ENCODE measurements at places on chromosomes 4 and X.

DNA sequence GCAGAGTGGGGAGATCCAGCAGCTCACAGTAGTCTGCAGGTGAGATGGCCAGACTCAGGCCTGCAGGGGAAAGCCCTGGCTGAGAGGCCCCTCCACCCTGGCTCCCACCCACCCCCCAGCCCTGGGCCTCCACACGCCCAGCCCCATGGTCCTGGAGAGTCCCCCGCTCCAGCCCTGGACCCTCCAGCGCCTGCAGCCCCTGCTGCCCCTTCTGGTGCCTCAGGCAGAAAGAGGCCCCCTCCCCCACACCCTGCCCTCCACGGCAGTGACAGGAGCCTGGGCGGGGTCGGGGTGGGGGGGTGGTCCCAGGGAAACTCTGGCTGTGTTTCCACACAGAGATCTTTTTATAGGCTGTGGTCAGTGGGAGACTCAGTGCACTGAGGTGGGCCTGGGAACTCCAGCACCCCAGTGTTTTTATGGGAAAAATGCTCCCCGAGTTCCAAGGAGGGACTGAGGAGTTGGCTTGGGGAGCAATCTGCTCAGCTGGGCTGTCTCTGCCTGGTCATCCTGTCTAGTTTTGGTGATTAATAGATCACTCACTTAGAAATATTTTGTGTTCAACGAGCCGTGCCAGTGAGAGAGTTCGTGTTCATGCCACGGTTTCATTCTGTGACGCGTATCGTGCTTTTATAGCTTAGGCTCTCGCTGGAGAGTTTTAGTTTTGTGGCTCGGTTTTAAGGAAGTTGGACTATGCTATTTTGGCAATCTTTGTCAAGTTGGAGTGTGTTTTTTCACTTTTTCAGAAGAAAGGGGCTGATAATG, 53.1 kb upstream of the HGFAC start:
- no peak for DNase-seq

DNA sequence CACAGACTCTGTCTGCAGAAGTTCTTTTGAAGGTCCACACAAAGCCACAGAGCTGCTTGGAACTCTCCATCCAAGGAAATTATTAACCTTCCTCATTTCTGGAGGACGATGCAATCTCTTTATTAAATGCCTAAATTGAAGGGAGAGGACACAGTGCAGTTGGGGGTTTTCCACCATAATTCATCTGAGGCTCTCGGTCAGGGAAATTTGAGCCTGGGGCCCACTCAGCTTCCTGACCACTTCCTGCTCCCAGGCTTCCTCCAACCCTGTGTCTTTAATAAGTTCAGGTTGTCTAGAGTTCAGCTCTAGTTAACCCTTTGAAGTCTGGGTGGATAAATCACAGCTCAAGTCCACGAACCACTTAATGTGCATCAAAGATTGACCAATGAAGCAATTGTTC, 58.5 kb downstream of the PRPS1 start:
- DNase-seq = no peak

GRCh38 chr4:126755506-126755905, 877.3 kb upstream of the INTU start:
- no peak for DNase-seq

DNA sequence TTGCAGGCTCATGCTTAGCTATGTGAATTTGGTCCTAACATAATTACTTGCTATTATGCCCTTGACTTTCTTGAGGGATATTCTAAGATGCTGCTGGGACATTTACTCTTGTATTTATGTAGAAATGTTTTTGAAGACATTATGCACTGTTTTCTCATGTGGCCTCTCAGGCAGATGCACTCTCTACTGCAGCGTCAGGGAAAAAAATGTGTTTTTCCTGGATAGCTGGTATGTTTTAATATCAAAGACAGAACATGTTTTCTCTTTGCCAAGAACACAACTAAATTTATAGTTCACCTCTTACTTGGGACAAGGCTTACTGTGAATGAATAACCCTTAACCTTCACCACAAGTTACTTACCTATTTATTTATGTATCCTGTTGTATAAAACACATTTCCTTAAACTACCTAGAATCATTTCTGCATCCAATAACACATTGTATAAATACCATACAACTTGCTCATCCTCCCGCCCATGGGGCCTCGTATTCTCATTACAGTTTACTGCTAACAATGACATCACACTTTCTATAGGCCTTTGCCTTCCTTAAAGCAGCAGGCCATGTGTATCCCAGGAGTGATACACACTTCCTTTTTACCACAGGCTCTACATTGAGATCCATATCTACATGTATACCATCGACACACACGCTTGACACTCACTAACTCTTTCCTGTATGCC, 178.7 kb downstream of the SLIT2 start:
- DNase-seq = no peak

- no peak for DNase-seq
Observed at GRCh38 chr4:10164877-10165283, 48.3 kb upstream of the WDR1 start.

DNA sequence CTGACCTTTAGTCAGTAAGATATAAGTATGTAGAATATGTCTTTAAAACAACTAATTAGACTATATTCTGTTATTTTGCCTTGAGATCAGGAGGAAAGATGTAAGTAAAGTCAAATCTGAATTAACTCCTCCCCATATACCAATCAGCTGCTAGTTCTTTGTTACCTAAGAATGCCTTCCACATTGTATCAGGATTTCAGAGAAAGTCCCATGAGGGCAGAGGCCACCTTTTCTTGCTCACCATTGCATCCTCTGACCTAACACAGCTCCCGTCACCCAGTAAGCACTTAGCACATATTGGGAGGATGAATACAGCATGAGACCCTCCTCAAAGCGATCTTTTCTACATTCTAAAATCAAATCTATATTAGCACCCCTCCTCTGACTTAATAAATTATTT, 87.0 kb downstream of the COL25A1 start:
- DNase-seq = no peak

DNA sequence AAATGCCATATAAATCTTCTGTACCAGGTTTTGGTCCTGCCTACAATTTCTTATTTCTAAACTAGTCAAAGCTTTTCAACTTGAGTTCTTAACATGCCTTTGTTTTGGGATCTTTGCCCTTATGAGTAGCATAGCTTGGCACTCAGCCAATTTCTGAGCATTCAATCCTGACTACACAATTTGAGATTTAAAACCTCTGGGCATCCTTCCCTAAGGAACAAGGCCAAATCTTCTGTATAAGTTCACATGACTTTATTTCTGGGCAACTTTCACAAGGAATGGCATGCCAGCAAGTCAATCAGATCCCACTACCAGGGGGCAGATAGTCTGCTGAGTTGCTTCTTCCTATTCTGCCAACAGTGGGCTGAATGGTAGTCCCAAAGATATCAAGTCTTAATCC, 254.2 kb downstream of the ADAMTS3 start:
- DNase-seq = no peak

DNA sequence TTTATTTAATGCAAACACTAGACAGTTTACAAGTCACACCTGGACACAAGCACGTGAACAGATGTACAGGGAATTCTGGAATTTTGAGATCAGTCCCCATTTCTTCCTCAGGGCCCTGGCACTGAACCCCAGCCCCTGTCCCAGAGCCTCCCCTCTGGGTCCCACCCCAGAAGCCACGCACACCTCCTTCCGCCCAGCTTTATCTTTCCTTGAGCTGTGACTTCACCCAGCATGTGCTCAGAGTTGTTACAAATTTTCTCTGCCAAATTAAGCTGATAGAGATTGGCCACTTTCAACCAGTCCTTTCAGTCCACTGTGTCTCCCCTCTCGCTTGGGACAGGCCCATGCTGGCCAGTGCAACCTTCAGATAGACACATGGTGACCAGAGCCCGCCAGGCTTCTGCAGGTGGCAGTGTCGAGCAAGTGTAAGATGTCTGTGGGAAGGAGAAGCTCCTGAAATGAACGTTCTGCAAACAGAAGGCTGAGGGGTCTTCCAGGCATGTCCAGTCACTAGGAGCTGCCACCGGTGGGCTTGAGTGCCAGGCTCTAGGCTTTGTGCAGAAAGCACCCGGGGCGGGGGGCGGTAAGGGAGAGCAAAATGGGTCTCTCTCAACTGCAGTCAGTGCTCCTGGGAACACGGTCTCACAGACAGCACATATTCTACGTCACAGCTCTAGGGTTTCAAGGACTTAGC, 73.3 kb downstream of the MTMR1 start:
- no peak for DNase-seq

DNA sequence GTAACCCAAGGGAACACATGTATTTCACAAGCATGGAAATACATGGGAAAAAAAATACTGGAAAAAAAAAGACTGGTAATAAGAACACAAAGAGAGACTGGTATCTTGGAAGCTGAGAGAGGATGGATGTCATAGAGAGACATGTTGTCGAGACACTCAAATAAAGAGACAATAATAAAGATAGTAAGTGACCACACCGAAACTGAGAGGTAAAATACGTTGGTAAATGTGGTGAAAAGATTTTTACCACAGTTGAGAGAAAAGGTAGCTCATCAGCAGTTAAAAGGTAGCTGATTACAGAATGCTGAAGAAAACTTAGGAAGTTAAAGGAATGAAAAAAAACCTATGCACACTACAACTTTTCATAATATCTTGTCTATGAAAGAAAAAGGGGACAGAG, 81.1 kb downstream of the ARAP2 start:
- no peak for DNase-seq

- DNase-seq = no peak
Observed at GRCh38 chr4:61984260-61984909, 784.3 kb downstream of the ADGRL3 start.

DNA sequence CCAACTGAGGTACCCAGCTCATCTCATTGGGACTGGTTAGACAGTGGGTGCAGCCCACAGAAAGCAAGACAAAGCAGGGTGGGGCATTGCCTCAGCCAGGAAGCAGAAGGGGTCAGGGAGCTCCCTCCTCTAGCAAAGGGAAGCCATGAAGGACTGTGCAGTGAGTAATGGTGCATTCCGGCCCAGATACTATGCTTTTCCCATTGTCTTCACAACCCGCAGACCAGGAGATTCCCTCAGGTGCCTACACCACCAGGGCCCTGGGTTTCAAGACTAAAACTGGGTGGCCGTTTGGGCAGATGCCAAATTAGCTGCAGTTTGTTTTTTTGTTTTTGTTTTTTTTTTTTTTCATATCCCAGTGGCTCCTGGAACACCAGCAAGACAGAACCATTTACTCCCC, 235.3 kb downstream of the TACR3 start:
- DNase-seq = no peak

GRCh38 chr4:77194989-77195388, 38.0 kb downstream of the CCNG2 start:
- no peak for DNase-seq

DNA sequence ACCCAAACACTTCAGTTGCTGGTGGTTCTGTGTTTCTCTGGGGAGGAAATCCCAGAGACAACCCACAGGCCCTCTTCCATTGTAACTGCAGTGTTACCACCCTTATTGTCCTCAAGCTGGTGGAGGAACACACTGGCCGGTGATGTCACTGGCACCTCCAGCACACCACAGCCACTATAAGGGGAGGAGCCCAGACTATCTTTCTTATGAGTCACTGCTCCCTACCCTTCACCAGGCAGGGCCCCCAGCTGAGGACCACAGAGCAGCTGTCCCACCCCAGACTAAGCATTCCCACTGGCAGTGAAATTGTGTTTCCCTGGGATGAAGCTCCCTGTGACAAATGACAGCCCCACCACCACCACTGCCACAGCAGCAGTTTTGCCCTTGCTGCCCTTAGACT, 171.8 kb upstream of the FGF16 start:
- no peak for DNase-seq
